ENCODE measurements at places on chromosomes 6 and 20.
A peak's percentile ranks its signal among the peaks of the same experiment; 100 is the strongest.

DNA sequence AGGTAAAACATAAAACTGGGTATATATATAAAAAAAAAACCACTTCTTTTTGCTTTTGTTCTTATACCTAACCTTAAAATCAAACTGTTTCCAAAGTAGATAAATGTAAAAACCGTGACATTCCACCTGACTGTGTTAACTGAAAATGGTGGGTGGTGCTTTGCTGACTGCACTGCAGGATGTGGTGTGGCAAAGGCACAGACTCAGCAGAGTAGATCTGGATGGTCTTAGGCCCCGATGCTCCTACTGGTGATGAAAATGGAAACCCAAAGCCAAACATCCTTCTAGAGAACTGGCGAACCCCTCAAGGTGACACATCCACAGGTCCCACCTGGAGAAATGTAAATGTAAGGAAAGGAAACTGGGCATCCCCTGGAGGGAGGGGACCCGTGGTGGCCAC lies 8.9 kb downstream of the TGIF2 start:
- H3K4me3 ChIP-seq, result no peak overlapping the region
- H3K36me3 ChIP-seq, result peaks cover 23% of the 10 kb centered on the region
- H3K27ac ChIP-seq, result no peak overlapping the region
- DNase-seq, result peak; percentile 37

GRCh38 chr6:89559487-89559886 lies 79.1 kb downstream of the LYRM2 start:
- H3K4me3 ChIP-seq, result no peak overlapping the region
- no peaks in the 10 kb centered on the region for H3K36me3 ChIP-seq
- no peak for DNase-seq
- H3K4me1 ChIP-seq, result no peaks in the 10 kb centered on the region
- no peaks in the 10 kb centered on the region for H3K27me3 ChIP-seq
- H3K27ac ChIP-seq, result no peak overlapping the region

DNA sequence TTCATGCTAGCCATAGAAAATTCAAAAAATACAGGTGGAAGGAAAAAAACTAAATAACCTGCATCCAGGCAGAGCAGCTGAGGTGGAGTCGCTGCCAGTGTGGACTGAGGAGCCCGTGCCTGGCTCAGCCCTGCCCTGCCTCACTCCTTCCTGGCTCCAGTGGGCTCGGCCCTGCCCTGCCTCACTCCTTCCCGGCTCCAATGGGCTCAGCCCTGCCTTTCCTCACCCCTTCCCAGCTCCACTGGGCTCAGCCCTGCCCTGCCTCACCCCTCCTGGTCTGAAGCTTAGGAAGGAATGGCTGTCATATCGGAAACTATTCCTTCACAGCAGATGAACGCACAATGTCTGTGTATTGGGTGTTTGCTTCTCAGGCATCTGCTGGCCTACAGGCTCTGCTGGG lies 142.1 kb downstream of the SMOC2 start:
- no peak overlapping the region for H3K4me3 ChIP-seq
- H3K4me1 ChIP-seq, result no peaks in the 10 kb centered on the region
- H3K27me3 ChIP-seq, result no peaks in the 10 kb centered on the region
- H3K36me3 ChIP-seq, result no peaks in the 10 kb centered on the region

DNA sequence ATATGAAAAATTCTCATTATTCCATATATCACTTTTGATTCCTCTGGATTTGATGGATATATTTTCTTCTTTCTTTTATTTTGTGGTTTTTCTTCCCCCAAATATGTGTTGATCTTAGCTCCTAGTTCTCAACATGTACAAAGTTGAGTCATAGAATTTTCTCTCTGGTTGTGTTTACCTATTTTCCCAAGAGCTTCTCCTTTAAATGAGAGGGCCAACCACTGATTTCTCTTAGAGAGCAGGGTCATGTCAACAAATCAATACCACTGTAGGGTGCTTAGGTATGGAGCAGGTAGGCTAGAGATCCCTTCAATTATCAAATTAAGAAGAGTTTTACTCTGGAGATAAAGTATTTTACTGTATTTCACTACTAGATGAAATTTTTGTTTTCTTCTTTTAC lies 145.7 kb downstream of the BMP5 start:
- H3K27me3 ChIP-seq, result no peaks in the 10 kb centered on the region

- no peak for DNase-seq
- H3K36me3 ChIP-seq, result no peaks in the 10 kb centered on the region
- no peak overlapping the region for H3K27ac ChIP-seq
- H3K4me3 ChIP-seq, result no peak overlapping the region
- H3K27me3 ChIP-seq, result no peaks in the 10 kb centered on the region
Observed at GRCh38 chr6:120993929-120994572, 340.2 kb downstream of the TBC1D32 start.

DNA sequence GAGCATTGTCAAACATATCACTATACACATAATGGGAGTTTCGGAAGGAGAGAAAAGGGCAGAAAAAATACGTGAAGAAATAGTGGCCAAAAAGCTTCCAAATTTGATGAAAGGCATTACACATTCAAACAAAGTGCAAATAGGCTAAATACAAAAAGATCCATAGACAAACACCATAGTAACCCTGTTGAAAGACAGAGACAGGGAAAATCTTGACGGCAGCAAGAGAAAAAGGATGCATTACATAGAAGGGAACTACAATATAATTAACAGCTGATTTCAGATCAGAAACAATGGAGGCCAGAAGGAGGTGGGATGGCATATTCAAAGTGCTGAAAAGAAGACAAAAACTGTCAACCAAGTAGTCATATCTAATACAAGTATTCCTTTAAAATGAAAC lies 170.8 kb downstream of the MRPL14 start:
- no peak for DNase-seq
- H3K27ac ChIP-seq, result no peak overlapping the region
- no peaks in the 10 kb centered on the region for H3K27me3 ChIP-seq

DNA sequence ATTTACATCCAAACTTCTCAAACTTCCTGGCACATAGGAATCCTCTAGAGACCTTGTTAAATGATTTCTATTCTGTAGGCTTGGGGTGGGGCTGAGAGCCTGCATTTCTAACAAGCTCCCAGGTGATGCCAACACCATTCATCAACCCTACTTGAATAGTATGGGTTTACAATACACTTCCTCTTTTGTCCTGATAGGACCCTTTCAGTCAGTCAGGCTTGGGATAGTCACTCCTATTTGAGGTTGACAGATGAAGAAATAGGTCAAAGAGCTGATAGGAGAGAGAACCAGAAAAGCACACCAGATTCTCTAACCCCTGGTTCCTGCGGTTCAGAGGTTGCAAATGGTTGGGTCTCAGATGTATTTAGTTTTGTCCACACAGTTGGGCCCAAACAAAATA lies 273.4 kb downstream of the TSHZ2 start:
- no peaks in the 10 kb centered on the region for H3K36me3 ChIP-seq
- H3K4me3 ChIP-seq, result no peak overlapping the region
- H3K4me1 ChIP-seq, result no peaks in the 10 kb centered on the region
- H3K27me3 ChIP-seq, result no peaks in the 10 kb centered on the region
- no peak for DNase-seq

DNA sequence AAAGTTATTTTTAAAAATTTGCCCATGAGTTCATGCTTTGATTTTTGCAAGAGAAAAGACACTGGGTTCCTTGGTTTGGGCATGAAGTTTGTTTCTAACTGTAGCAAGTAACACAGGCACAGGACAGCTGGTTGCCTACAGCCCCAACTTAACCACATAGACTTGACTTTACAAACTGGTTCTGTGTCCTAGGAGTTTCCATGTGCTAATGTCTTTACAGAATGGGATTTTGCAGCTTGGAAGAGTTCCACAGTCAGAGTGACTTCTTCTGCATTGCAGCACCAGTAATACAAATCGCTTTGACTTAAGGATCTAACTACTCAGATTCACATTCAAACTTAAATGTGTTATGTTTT lies 44.3 kb downstream of the OR2B2 start:
- no peaks in the 10 kb centered on the region for H3K36me3 ChIP-seq
- DNase-seq, result no peak
- H3K4me3 ChIP-seq, result no peak overlapping the region
- peaks cover 40% of the 10 kb centered on the region for H3K4me1 ChIP-seq
- H3K27me3 ChIP-seq, result no peaks in the 10 kb centered on the region

- no peaks in the 10 kb centered on the region for H3K36me3 ChIP-seq
- no peak overlapping the region for H3K27ac ChIP-seq
- H3K4me3 ChIP-seq, result no peak overlapping the region
- DNase-seq, result no peak
Observed at GRCh38 chr20:9100691-9101090, 31.8 kb downstream of the PLCB4 start.

- H3K27ac ChIP-seq, result no peak overlapping the region
- H3K4me3 ChIP-seq, result no peak overlapping the region
- no peak for DNase-seq
- H3K4me1 ChIP-seq, result no peaks in the 10 kb centered on the region
- H3K36me3 ChIP-seq, result no peaks in the 10 kb centered on the region
Observed at GRCh38 chr6:106757722-106758467, 128.5 kb downstream of the QRSL1 start.

GRCh38 chr6:123715006-123715863 lies 78.5 kb upstream of the TRDN start:
- no peak overlapping the region for H3K4me3 ChIP-seq
- H3K27ac ChIP-seq, result no peak overlapping the region
- no peaks in the 10 kb centered on the region for H3K27me3 ChIP-seq
- no peaks in the 10 kb centered on the region for H3K4me1 ChIP-seq
- DNase-seq, result no peak

DNA sequence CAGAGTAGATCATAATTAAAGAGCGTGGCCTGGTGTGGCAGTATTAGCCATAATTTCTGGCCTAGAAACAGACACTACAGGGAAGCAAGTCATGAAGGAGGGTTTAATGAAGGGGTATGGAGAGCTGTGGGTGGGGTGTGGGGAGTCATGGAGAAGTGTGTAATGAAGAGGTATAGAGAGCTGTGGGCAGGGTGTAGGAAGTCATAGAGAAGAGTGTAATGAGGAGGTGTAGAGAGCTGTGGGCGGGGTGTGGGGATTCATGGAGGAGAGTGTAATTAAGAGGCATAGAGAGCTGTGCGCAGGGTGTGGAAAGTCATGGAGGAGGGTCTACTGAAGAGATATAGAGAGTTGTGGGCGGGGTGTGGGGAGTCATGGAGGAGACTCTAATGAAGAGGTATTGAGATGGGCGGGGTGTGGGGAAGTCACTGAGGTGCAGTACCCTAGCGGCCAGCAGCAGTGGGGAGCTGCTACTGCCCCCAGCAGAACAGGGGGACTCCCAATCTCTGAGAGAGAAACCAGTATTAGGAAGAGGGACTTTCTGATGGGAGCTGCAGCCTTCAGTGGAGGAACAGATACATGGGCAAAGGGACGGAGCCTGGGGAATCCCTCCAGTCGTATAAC lies 145.4 kb upstream of the FOXA2 start:
- H3K4me1 ChIP-seq, result no peaks in the 10 kb centered on the region
- H3K4me3 ChIP-seq, result no peak overlapping the region
- DNase-seq, result no peak
- no peaks in the 10 kb centered on the region for H3K36me3 ChIP-seq

DNA sequence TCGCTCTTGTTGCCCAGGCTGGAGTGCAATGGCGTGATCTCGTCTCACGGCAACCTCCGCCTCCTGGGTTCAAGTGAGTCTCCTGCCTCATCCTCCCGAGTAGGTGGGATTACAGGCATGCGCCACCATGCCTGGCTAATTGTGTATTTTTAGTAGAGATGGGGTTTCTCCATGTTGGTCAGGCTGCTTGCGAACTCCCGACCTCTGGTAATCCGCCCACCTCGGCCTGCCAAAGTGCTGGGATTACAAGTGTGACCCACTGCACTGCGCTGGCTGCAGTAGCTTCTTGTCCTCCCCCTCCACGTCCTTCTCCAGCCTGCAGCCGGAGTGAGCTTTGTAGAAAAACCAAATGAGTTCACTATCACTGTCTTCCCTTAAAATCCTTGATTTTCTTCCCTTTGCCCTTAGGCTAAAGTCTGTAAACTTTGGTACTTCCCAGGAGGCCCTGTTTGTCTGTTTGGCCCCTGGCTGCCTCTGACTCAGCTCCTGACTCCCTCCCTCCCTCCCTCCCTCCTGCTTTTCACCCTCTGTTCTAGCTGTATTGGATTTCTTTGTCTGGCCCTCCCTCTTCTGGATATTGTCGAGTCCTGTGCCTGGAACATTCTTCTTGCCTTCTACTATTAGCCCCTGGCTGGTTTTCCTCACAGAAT lies 12.9 kb downstream of the PARD6B start:
- H3K4me1 ChIP-seq, result peaks cover 11% of the 10 kb centered on the region
- DNase-seq, result no peak
- no peaks in the 10 kb centered on the region for H3K36me3 ChIP-seq
- H3K27ac ChIP-seq, result no peak overlapping the region
- H3K27me3 ChIP-seq, result no peaks in the 10 kb centered on the region

DNA sequence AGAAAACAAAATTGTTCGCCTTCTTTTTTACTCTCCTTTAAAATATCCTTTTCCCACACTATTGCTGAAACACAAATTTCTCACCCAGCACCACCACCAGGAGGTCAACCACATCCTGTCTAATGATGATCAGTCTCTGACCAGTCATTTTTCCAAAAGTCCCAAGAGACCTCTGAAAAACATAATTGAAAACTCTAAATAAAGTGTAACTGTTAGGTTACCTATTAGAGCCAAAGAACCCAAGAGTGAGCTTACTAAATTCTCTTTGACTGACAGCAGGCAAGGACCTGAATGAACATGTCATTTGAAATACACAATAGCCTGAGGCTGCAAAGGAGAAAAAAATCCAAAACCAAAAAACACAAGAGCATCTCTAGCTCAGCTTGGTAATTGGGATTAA lies 735.4 kb downstream of the CBLN4 start:
- no peaks in the 10 kb centered on the region for H3K27me3 ChIP-seq
- no peak overlapping the region for H3K4me3 ChIP-seq
- no peak overlapping the region for H3K27ac ChIP-seq
- H3K36me3 ChIP-seq, result no peaks in the 10 kb centered on the region

DNA sequence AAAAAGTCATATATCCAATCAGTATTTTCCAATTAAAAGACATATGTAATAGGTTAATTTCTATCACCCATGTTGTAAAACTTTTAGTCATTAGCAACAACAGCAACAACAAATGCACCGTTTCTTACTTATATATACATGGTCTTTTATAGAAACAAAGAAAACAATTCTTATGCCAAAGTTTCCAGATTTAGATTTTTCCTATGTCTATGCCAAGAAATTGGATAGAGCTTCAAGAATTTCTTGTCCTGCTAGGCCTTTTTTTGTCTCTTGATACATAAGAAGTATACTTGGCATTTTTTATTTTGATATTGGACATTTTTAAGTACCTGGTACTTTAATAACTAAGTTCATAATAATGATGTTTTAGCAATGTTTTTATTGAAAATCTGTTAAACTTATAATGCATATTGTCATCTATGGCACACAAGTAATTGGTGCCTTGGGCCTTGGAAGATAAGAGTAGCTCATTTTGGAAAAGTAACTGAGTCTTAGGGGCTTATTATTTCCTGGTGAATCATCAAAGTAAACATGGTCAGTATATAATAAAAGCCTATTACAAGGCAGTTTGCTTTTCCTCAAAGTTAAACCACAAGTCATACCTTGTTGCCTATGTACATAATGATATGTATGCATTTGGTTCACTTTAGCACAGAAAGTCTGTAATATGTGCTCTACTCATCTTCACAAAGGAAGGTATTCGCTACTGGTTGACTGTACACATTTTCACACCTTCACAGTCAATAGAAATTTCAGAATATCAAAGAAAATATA lies 10.1 kb upstream of the FRK start:
- DNase-seq, result no peak
- H3K27me3 ChIP-seq, result no peaks in the 10 kb centered on the region
- H3K4me3 ChIP-seq, result no peak overlapping the region

GRCh38 chr6:157143171-157143889 lies 180.0 kb downstream of the TMEM242 start:
- no peak overlapping the region for H3K4me3 ChIP-seq
- no peaks in the 10 kb centered on the region for H3K36me3 ChIP-seq
- no peak overlapping the region for H3K27ac ChIP-seq
- no peak for DNase-seq
